Effector CD8-positive, alpha-beta T cell (primary cell): ENCODE measurements at places on chromosomes 5 and 9.

- DNase-seq, result peak; percentile 86
Observed at GRCh38 chr9:76394195-76394959, at the start of gene RFK. Gene RFK (minus strand): TSS chr9:76394426. CDS start chr9:76394171, 255 bp downstream.

- DNase-seq, result no peak
Observed at GRCh38 chr5:14118551-14119320, 24.4 kb upstream of the TRIO start.

DNA sequence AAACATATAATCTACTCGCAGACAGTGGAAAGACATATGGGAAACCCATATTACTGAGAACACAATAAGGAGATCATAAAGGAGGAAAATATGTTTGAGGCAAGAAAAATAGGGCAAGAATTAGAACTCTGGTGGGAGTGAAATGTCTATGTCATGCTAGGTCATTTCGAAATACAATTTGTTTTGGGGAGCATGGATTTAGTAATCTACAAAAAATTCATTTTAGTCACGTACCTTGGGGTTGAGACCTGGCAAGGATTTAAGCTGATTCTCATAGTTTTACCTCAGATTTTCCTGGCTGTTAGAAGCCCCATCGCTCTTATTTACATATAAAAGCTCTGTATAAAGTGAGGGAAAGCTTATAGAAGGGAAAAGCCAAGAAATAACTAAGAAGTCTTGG is 11.5 kb upstream of the CSNK1G3 start:
- no peak for DNase-seq

DNA sequence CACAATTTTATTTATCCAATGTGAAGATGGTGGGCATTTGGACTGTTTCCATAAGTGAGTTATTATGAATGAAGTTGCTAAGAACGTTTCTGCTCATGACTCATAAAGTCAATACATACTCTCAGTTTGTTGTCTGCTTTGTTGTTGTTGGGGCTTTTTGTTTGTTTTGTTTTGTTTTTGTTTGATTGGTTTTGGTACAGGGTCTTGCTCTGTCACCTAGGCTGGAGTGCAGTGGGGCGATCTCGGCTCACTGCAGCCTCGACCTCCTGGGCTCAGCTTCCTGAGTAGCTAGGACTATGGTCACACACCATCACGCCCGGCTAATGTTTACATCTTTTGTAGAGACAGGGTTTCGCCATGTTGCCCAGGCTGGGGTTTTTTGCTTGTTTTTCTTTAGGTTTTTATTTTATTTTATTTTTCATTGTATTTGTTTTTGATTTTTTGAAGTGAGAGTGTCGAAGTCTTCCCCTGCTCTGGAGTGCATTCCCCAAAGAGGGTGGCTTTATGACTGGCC is 18.0 kb downstream of the TRIM7 start:
- no peak for DNase-seq

- no peak for DNase-seq
Observed at GRCh38 chr5:139342423-139342723, 719 bp downstream of the PAIP2 start.
